CD8-positive, alpha-beta memory T cell (primary cell): ENCODE measurements at places on chromosomes 2 and 18. TPM values are rescaled to one million over a fixed set of nuclear protein-coding genes. Genes with fewer than 3 reads are reported as not detected.
A peak's percentile ranks its signal among the peaks of the same experiment; 100 is the strongest.

The OBSL1 gene
- total RNA-seq = 0.48 TPM

The OSR1 gene
- not detected for total RNA-seq

The RAB27B gene
- 0.22 TPM for total RNA-seq

The EFEMP1 gene
- total RNA-seq = not detected

The SNORC gene
- total RNA-seq = 2.5 TPM

The SERPINB4 gene
- total RNA-seq = not detected

The ZAP70 gene
- total RNA-seq = 197 TPM

The KCNJ3 gene
- total RNA-seq = not detected

The WIPF1 gene
- total RNA-seq = 317 TPM

The RGPD3 gene
- total RNA-seq = 0.04 TPM

GRCh38 chr2:70471129-70471528, 82.5 kb downstream of the TGFA start:
- H3K27ac ChIP-seq = no peak overlapping the region
- H3K4me1 ChIP-seq = peaks cover 26% of the 10 kb centered on the region
- H3K36me3 ChIP-seq = no peaks in the 10 kb centered on the region
- H3K4me3 ChIP-seq = no peak overlapping the region
- DNase-seq = no peak
- H3K27me3 ChIP-seq = no peaks in the 10 kb centered on the region

DNA sequence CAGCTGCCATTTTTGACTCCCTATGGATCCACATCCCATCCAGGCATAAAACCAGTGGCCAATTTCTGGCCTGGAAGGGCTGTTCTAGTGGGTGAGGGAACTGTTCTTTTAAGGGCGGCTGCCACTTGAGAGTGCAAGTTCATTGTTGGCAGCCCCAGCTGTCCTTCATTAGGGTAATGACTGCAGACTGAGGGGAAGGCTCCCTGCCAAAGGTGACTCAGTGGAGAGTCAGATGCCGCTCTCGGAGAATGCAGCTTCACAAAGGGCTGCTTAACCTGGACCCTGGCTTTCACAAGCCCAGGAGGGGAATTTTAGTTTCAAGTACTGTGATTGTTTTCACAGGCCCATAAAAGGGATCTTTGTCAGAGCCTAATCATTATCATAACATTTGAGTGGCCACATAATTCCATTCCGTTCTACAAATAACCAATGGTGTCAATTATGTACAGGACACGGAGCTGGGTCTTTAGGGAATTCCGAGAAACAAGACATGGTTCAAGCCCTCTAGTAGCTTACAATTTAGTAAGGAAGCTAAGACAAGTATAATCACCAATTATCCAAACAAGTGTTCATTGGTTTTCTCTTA, 235.7 kb downstream of the CDCA7 start:
- no peak overlapping the region for H3K27ac ChIP-seq
- H3K4me1 ChIP-seq = no peaks in the 10 kb centered on the region
- H3K36me3 ChIP-seq = no peaks in the 10 kb centered on the region
- no peak for DNase-seq
- no peak overlapping the region for H3K4me3 ChIP-seq
- no peaks in the 10 kb centered on the region for H3K27me3 ChIP-seq

- H3K4me1 ChIP-seq = no peaks in the 10 kb centered on the region
- H3K36me3 ChIP-seq = no peaks in the 10 kb centered on the region
- no peak overlapping the region for H3K4me3 ChIP-seq
- H3K27ac ChIP-seq = no peak overlapping the region
- no peaks in the 10 kb centered on the region for H3K27me3 ChIP-seq
- no peak for DNase-seq
These were observed 245.4 kb downstream of the ATAD2B start for GRCh38 chr2:23681356-23682140.

- no peak for DNase-seq
- no peak overlapping the region for H3K27ac ChIP-seq
- H3K36me3 ChIP-seq = no peaks in the 10 kb centered on the region
- no peak overlapping the region for H3K4me3 ChIP-seq
These were observed 1329.5 kb downstream of the LRP1B start for GRCh38 chr2:140801311-140801710.

GRCh38 chr18:32847691-32848090, 74.9 kb upstream of the KLHL14 start:
- no peaks in the 10 kb centered on the region for H3K27me3 ChIP-seq
- H3K4me1 ChIP-seq = no peaks in the 10 kb centered on the region
- no peaks in the 10 kb centered on the region for H3K36me3 ChIP-seq
- no peak for DNase-seq

DNA sequence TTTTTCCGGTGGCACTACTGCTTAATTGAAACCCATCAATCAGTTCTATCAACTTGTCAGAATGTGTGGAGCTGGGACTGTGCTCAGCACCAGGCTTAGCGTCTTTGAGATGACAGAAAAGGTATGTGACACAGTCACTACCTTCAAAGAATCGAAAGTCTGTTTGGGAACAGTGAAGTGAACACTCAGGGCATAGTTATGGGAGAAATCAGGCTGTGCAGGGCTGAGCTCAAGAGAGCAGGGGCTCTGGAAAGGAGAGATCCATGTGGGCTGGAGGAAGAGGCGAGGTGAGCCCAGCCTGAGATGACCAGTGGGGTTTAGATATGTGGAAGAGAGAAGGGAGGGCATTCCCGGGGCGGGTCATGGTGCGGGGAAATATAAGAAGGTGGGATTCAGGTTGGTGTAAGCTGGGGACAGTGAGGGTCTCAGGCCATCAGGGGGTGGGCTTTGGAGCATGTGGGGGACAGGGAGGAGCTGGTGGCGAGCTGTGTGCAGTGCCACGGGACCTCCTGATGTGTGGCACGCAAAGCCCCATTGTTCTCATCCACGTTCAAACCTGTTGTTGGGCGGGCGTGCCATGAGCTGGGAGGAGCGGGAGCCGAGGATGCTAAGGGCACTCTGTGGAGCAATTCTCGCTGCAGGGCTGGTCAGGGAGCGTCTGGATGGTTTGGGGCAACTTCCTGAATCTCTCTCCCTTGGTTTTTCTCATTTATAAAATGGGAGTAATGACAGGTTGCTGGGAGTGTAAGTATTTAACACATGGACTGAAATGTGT, 72.5 kb downstream of the VAPA start:
- H3K4me1 ChIP-seq = no peaks in the 10 kb centered on the region
- H3K36me3 ChIP-seq = no peaks in the 10 kb centered on the region

DNA sequence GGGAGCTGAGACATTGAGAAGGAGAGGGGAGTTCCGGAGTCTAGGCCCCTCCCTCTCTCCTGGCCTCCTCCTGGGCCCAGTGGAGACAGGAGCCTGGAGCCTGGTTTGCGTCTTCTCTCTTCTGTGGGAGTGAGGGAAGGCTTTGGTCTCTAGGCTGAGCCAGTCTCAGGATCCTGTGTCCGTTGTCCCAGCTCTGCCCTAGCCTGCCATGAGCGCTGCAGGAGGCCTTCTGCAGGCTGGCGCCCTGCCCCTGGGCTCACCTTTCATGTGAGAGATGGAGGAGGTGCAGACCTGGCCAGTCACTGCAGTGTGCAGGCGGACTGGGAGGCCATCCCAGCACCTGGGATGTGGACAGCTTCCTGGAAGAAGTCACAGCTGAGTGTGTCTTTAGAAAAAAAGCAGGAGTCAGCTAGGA, 8.7 kb downstream of the IMPA2 start:
- no peaks in the 10 kb centered on the region for H3K27me3 ChIP-seq
- no peaks in the 10 kb centered on the region for H3K36me3 ChIP-seq
- H3K4me1 ChIP-seq = no peaks in the 10 kb centered on the region
- no peak overlapping the region for H3K27ac ChIP-seq

DNA sequence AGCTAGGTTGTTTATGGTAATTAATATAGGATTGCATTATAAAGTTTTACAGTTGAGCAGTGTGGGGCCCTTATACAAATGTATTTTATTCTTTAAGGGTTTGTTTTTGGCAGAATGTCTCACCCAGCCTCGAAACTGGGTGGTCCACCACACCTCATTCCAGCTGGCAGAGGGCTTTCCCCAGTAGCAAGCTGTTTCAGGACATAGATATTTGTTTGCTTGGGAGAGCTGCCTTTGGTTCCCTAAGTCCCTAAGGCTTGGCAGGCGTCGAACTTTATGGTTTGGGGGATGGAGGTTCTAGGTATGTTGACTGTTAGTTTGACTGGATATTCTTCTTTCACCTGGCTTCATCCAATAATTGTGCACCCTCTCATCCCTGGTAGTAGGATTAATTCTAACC, 205.9 kb downstream of the KCNS3 start:
- H3K36me3 ChIP-seq = no peaks in the 10 kb centered on the region
- H3K27me3 ChIP-seq = no peaks in the 10 kb centered on the region
- no peak for DNase-seq
- no peak overlapping the region for H3K4me3 ChIP-seq
- H3K4me1 ChIP-seq = no peaks in the 10 kb centered on the region
- no peak overlapping the region for H3K27ac ChIP-seq

DNA sequence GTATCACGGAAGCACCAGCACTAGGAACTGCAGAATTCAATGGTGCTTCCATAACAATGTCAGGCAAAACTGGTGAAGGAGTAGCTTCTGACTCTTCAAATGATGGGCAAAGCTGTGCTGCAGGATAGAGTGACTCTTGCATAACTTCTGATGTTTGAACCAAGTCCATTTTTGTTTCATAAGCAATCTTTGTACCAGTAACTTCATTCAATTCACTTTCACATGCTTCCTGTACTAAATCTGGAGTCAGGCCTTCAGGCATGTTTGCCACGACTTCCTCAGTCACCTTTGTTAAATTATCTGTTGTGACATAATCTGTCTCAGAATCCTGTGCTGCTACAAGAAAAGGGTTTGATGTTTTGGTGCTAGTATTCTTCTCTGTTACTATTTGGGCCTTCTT, 24.0 kb downstream of the RTN4 start:
- H3K27ac ChIP-seq = no peak overlapping the region
- no peaks in the 10 kb centered on the region for H3K36me3 ChIP-seq

- no peaks in the 10 kb centered on the region for H3K27me3 ChIP-seq
- H3K4me1 ChIP-seq = no peaks in the 10 kb centered on the region
- no peak overlapping the region for H3K27ac ChIP-seq
- H3K36me3 ChIP-seq = no peaks in the 10 kb centered on the region
These were observed 52.7 kb upstream of the KYNU start for GRCh38 chr2:142824756-142825155.

- H3K27ac ChIP-seq = no peak overlapping the region
- no peak overlapping the region for H3K4me3 ChIP-seq
- peaks cover 19% of the 10 kb centered on the region for H3K4me1 ChIP-seq
- DNase-seq = no peak
- H3K36me3 ChIP-seq = peaks cover 11% of the 10 kb centered on the region
- H3K27me3 ChIP-seq = no peaks in the 10 kb centered on the region
These were observed 34.6 kb downstream of the BIN1 start for GRCh38 chr2:127072396-127072795.

DNA sequence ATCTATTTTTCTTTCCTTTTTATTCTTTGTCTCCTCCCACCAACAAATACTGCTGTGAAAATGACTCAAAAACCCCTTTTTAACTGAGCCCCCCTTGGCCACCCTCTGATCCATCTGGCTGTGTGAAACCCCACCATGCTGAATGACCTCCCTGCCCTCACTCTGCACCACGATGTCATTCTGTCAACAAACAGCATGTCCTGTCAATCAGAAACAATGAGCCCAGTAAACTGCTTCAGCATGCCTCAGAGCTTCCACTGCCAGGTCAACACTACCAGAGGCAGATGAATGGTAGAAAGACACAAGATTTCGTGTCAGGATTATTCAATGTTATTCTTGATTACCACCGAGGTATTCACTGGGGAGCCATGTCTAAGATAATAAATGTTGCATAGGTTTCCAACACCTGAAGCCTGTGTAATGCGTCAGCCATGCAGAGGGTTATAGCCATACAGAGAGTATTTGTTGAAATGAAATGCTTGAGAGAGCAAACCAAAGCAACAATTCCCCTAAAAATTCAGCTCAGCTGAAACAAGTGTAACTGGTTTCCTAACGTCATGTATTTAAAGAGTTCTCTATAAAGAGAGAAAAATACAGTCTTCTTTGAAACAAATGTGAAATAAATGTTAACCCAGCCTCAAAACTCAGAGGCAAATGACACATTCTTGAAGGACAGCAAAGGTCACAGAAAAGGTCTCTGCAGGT, 76.7 kb downstream of the LRP2 start:
- DNase-seq = no peak
- H3K27me3 ChIP-seq = no peaks in the 10 kb centered on the region
- no peak overlapping the region for H3K4me3 ChIP-seq

GRCh38 chr2:20333738-20334137, 16.9 kb downstream of the PUM2 start:
- no peaks in the 10 kb centered on the region for H3K27me3 ChIP-seq
- no peak overlapping the region for H3K4me3 ChIP-seq
- no peak overlapping the region for H3K27ac ChIP-seq
- H3K4me1 ChIP-seq = peaks cover 56% of the 10 kb centered on the region

DNA sequence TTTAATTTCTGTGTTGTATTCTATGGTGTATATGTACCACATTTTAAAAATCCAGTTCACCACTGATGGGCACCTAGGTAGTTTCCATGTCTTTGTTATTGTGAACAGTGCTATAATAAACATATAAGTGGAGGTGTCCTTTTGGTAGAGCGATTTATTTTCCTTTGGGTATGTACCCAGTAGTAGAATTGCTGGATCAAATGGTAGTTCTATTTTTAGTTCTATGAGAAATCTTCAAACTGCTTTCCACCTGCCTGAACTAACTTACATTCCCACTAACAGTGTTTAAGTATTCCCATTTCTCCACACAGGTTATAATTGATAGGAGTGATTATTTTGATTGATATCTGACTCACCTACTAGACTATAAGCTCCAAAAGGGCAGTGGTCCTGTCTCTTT, 148.2 kb downstream of the BABAM2 start:
- no peak for DNase-seq
- H3K27ac ChIP-seq = no peak overlapping the region
- H3K4me3 ChIP-seq = no peak overlapping the region
- no peaks in the 10 kb centered on the region for H3K4me1 ChIP-seq

- no peaks in the 10 kb centered on the region for H3K27me3 ChIP-seq
- peak; percentile 14 for DNase-seq
- H3K4me3 ChIP-seq = no peak overlapping the region
- H3K4me1 ChIP-seq = peaks cover 76% of the 10 kb centered on the region
- no peak overlapping the region for H3K27ac ChIP-seq
- peaks cover 25% of the 10 kb centered on the region for H3K36me3 ChIP-seq
These were observed 172.1 kb downstream of the ANKRD44 start for GRCh38 chr2:197138506-197138905.

GRCh38 chr2:106734165-106734564, 151.8 kb downstream of the ST6GAL2 start:
- H3K4me1 ChIP-seq = no peaks in the 10 kb centered on the region
- no peak overlapping the region for H3K4me3 ChIP-seq
- H3K27me3 ChIP-seq = no peaks in the 10 kb centered on the region
- H3K36me3 ChIP-seq = no peaks in the 10 kb centered on the region

GRCh38 chr2:6538607-6539006, 327.1 kb downstream of the CMPK2 start:
- H3K4me1 ChIP-seq = no peaks in the 10 kb centered on the region
- H3K36me3 ChIP-seq = no peaks in the 10 kb centered on the region
- no peaks in the 10 kb centered on the region for H3K27me3 ChIP-seq
- DNase-seq = no peak
- H3K4me3 ChIP-seq = no peak overlapping the region

GRCh38 chr2:211133766-211134165, 577.4 kb downstream of the CPS1 start:
- H3K27me3 ChIP-seq = no peaks in the 10 kb centered on the region
- H3K4me1 ChIP-seq = no peaks in the 10 kb centered on the region
- H3K27ac ChIP-seq = no peak overlapping the region
- DNase-seq = no peak

- no peak overlapping the region for H3K4me3 ChIP-seq
- H3K4me1 ChIP-seq = no peaks in the 10 kb centered on the region
- no peak for DNase-seq
- no peak overlapping the region for H3K27ac ChIP-seq
- no peaks in the 10 kb centered on the region for H3K27me3 ChIP-seq
- H3K36me3 ChIP-seq = no peaks in the 10 kb centered on the region
These were observed 19.1 kb upstream of the RAB11FIP5 start for GRCh38 chr2:73131807-73132206.
